ENCODE measurements at places on chromosomes 16 and 17.

DNA sequence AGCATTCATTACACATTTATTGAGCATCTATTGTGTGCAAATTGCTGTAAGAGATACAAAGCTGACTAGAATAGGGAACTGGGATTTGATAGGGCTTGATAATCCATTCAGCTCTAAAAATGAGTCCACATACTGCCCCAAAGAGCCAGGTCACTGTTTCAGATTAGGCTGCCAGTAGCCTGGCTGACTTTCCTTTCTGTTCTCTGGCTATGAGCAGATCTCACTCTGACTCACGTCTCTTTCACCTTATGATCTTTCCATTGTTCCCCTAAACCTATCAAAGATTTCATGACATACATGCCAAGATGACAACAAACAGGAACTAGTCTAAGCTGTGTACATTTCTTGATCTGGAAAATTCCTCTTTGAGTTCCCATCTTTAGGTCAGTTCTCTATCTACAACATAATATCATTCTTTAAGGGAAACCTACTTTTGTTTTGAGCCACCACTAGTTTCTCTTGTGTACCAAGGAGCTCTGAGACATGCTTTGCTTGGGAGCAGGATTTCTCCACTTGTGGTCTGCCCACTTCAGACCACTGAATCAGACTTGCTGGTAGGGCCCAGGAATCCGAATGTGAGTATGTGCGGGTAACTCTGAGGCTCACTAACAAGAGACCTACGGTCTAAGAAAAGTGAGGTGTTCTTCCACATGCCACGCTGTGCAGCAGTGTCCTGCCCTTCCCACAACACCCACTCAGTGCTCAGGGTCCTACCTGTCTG lies 40.9 kb upstream of the ICAM2 start:
- DNase-seq, result peak; percentile 6

- peak; percentile 40 for DNase-seq
These were observed 27.5 kb downstream of the ZFHX3 start for GRCh38 chr16:73020409-73020884.

GRCh38 chr17:14428648-14429029 lies 127.8 kb downstream of the HS3ST3B1 start:
- DNase-seq, result no peak

DNA sequence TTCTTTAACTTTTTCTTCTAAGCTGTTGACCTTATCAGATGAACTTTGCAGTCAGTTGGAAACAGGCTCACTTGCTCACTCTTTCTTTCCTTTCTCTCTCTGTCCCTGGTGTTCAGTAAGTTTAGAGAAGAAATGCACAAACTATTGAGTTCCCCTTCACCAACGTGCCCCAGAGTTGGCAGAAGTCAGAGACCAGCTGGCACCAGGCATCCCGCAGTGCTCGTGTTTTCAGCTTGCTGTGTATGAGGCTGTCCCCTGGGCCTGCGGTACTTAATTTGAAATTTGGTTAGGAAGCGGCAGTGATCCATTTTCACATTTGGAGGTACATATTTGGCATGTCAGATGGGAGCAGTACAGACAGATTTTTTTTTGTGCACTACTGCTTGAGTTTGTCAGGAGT lies 258.6 kb downstream of the SNX29 start:
- no peak for DNase-seq

DNA sequence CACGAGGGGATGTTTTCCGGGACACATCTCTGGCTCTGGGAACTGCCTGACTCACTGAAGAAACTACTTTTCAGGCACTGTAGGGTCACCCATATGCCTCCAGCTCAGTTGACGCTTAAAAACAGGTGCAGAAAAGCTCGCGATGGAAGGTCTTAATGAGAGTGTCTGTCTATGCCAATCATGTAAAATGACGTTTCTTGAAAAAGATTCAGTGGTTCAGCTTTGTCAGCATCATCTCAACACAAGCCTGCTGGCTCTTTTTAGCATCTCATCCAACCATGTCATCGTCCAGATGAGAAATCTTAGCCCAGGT lies 27.5 kb downstream of the OR1D5 start:
- no peak for DNase-seq
